Stromal cell of bone marrow (primary cell): ENCODE measurements at places on chromosomes 7 and 10.

- no peak for DNase-seq
These were observed 156.3 kb upstream of the COBL start for GRCh38 chr7:51472873-51473272.

GRCh38 chr10:33321516-33321915, 13.0 kb downstream of the NRP1 start:
- DNase-seq: no peak

DNA sequence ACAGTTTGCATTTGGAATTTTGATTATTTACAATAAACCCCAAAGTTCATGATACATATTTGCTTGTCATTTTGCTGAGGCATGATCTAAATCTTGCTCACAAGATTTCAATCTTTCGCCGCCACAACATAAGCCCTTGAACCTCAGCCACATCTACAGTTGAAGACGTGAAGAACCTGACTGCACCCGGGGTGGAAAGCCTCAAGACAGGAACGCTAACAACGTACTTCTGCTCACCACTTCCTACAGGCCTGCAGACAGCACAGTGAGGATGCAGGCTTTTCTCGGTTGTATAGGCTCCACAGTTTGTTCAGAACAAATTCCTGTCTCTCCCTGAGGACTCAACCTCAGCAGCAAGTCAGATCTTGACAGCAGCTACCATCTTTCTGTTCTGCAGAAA, 393.8 kb upstream of the PRKCQ start:
- no peak for DNase-seq

GRCh38 chr10:111323389-111323966, 246.6 kb downstream of the ADRA2A start:
- DNase-seq: peak; percentile 9

DNA sequence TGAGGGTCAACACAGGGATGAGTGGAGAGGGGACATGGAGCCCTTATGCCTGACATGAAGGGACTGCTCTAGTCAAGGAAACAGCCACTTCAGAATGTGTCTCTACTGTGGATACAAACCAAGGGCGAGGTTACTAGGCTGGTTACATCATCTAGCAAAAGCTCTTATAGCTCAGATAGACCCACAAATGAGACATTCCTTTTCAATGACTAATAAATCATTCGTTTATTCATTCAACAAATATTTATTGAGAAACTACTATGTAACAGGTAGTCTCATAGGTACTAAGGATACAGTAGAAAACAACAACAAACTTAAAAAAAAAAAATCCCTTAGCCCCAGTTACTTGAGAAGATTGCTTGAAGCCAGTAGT, 219.5 kb downstream of the KIAA1217 start:
- no peak for DNase-seq

DNA sequence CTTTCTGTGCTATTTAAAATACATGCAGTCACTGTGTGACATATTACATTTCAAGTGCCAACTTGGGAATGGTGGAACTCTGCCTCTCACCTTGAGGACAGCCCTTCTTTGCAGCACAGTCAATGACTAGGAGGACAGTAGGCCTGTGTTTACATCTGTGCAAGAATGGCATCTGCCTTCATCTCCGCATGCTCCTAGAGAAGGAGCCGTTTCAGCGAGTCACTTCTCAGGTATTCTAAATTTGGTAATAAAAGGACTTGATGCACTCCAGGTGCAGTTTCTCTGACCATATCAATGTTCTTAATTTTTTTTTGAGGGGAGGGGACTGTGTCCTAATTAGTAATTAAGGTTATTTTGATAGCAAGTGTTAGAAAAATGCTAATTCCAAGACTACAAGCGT, 128.9 kb downstream of the SDK1 start:
- no peak for DNase-seq

DNA sequence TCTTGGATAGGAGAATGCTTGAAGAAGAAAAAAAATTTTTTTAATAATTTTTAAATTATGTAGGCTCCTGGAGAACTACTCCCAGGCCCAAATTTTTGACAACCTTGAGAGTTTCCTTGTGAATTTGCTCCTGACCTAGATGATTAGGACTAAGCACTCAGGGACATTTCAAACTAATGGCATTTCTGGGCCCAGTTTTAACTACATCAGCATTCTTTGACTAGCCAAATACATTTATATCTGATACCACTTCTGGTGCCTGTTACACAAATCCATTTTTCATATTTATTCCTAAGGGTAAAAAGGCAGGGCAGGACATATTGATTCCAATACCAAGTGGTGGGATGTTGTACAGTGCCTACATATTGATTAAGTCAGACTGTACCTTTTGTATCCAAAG, 60.8 kb upstream of the CC2D2B start:
- no peak for DNase-seq

DNA sequence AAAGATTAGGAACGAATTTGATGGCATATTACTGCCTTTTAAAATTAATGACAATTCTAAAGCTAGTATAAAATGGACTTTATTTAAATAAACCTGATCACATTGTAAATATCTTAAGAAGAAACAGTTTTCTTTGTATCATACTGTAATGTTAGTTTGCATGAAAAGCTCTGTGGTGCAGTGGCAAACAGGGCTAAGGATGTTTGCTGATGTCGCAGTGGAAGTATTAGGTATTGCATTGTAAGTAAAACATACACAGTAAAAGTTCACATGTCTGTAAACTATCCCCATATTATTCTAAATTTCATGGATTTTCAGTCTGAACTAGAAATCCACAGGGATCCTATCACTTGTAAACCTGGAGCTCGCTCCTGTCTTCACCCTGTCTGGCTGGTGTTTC, 252.6 kb upstream of the ZNF32 start:
- DNase-seq: no peak

- peak; percentile 31 for DNase-seq
These were observed 72.4 kb upstream of the PDE1C start for GRCh38 chr7:32142649-32143048.

GRCh38 chr7:18902892-18903291, 214.5 kb downstream of the TWIST1 start:
- DNase-seq: no peak

DNA sequence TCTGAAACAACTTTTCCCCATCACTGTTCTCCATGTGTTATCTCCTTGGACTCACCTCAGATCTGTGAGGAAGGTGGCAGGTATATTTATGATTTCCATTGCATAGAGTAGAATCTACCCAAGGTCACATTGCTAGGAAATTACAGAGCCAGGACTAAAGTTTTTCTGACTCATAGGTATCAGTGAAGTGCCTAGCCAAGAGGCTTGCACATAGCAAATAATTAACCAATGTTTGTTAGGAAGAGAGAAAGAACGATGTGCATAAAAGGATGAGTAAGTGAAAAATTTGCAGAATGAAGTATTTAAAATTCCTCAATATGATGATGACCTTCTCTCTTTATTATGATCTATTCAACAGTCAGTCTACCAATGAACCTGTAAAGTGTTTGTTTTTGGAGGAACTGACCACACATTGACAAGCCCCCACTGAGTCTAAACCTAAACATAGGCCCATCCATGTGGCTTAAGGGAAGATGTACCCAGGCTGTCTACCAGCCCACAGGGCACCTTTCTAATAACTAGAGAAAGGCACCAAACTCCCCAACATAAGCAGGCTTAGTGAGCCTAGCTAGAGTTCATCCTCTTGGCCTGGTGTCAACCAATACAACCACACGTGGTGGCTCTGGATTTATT, 252.9 kb upstream of the ZMIZ1 start:
- DNase-seq: no peak

GRCh38 chr7:12477620-12478019, 74.0 kb upstream of the VWDE start:
- DNase-seq: no peak

- no peak for DNase-seq
These were observed 293.4 kb upstream of the MKLN1 start for GRCh38 chr7:131034166-131034881.

DNA sequence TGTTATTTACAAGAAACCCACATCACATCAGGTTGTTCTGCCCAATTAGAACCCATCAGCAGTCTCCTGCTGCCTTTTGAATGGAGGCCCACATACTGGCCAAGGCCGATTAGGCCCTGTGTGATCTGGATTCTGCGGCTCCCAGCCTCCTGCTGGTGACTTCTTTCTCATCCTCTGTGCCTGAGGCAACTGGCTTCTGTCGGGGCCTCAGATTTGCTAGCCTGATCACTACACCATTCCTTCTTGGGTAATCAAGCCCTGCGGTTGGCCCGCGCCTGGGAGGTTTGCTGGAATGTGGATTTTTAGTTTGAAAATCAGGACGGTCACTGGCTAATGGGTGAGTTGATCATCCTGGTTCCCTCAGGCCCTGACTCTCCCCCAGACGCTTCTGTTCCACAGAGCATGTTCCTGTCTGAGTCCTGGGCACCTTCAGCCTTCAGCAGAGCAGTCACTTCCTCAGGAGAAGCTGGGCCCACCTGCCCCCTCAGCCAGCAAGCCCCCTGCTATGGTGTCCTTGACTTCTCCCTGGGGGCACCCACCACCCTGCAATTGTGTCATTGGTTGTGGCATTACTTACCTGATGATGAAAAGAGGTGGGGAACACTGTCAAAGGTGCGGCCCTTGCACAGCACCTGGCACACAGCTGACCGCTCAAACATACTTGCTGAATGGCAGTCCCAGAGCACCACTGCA, 207.6 kb downstream of the PHTF2 start:
- no peak for DNase-seq

DNA sequence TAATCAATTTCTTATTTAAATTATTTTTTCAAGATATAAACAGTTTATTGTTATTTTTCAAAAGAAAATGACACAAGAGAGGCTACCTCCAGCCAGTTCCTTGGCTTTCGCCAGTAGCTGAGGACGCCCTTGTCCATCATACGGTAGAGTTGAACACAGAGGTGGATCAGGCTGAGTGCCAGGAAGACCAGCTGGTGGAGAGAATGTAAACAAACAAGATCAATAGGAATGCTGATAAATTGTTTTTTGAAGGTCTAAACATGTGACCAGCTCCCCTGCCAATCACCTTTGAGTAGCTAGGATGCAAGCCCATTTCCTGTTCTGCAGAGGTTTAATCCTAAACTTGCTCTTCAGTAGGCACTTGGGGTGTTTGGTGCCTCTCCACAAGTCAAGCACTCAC, 138.9 kb downstream of the PKD1L1 start:
- no peak for DNase-seq

- DNase-seq: no peak
These were observed 90.8 kb downstream of the MCU start for GRCh38 chr10:72782649-72783330.

DNA sequence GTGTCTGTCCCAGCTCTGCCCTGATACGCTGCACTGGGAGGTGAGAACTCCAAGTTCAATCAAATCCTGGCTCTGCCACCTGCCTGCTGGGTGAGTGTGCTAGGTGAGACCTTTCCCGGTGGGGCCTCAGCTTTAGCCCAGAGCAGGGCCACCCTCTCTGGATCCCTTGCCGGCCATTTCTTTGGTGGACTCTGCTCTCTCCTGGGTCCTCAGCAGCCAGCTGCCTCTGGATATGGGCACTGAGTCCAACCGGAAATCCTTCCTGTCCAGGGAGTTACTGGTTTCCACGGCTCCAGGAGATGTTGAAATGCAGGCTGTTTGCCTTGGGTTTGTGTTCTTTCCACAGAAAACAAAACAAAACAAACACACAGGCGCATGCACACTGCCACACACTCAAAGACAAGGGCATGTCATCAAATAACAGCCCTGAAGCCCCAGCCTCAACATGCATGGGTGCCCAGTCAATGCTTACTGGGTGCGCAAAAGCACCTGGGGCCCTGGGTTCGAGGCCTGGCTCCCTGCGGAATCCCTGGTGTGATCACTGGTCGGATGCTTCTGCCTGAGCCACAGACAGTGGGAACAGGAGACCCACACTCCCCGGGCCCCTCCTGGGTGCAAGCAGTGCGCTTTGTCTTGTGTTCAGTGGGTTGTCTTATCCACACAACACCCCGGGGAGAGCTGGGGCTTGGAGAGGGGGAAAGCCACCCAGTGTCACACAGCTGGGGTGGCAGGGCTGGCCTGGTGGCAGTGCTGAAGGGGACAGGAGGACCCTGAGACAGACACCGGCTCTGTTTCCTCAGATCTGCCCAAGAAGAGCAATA, 33.1 kb downstream of the PPIF start:
- DNase-seq: peak; percentile 61

GRCh38 chr10:1708746-1709145, 28.6 kb downstream of the ADARB2 start:
- DNase-seq: no peak

DNA sequence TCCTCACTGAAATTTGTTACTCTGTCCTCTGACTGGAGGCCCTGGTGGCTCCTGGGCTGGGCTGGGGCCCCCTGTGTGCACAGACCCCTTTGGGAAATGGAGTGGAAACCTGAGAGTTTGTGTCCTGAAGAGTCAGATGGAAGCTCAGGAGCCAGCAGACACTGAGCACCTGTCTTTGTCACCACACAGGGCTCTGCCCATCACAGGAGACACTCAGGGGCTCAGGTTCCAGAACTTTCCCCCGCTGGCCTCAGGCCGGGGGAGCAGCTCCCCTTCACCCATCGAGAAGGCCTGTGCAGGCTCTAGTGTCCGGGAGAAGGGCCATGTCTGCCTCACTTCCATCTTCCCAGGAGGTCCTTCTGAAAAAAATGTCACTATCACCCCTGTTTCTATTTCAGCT, 22.3 kb upstream of the PITRM1 start:
- no peak for DNase-seq

DNA sequence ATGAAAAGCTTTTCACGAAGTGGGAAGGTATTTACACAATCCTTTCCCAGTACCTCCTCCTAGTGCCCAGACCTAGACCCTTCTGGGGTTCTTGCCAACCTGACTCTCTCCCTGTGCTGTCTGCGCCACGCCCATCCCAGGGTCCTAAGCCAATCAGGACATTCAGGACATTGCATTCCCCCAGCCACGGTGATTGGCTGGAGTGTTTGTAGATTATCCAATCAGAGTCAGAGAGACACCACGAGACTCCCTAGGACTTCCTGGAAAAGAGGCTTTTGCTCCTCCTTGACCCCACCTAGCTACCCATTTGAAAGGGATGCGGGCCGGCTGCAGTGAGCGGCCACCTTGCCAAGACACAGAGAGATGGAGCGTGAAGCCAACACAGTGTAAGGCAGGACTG, 3.5 kb upstream of the GDF2 start:
- DNase-seq: no peak

DNA sequence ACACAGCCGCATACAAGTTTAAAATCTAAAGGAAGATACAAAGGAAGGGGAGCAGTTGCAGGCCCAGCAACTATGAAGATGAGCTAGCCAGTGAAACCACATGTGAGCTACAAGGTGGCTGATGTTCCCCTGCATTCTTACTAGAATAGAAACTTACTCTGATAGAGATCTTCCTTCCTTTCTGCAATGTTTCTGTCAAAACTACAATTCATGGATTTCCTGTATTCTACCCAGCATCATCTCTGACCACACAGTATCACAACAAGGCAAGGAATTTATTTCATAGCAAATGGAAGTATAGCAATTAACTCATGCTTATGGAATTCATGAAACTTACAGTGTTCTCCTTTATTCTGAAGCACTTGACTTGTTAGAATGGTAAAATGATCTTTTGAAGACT, 68.7 kb upstream of the AASS start:
- no peak for DNase-seq

DNA sequence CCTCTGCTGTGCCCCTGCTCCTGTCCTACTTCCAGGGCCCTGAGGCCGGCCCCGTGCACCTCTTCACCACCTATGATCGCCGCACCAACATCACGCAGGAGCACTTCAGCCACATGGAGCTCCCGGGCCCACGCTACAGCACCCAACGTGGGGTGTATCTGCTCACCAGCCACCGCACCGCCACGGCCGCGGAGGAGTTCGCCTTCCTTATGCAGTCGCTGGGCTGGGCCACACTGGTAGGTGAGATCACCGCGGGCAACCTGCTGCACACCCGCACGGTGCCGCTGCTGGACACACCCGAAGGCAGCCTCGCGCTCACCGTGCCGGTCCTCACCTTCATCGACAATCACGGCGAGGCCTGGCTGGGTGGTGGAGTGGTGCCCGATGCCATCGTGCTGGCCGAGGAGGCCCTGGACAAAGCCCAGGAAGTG, 1.8 kb downstream of the RBP3 start:
- no peak for DNase-seq
